ENCODE measurements at places on chromosomes 1 and 21. TPM values are rescaled to one million over a fixed set of nuclear protein-coding genes. Genes with fewer than 3 reads are reported as not detected.

DNA sequence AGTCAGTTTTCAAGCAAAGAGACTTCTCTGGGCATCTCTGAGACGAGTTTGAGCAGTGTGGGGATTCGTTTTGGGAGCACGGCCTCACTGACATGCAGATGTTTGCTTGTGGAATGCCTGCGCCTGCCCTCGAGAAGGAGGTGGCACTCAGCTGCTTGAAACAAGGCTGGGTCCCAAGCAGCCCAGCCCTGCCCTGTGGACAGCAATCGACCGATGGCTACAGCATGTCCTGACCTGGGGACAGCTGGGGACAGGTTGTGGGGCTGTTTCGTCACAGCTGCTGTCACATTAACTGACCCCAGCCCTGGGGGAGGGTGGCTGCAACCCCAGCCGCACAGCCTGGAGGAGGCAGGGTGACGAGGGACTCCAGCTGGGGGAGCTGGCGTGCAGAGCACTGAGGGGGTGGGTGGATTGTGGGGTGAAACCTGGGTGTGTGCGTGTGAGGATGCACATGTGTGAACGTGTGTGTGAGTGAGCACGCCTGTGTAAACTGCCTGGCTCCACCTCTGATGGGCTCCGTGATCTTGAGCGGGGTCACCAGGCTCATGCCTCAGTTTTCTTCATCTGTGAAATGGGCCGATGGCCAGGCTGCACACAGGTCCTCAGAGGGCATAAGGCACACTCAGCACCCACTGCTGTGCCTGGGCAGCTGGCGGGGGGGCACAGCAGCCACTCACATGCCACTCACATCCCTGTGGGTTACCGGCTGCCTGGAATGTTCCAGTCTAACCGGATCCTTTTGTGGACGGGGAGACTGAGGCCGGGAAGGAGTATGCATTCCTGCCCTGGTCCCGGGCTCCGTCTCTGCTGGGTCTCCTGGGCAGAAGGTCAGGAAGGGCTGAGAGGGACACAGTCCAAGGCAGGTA, 49.3 kb downstream of the COL18A1 start:
- DNase-seq, result no peak

GRCh38 chr1:169701261-169702005, 10.0 kb downstream of the SELL start:
- DNase-seq, result peak; percentile 81

- DNase-seq, result no peak
These were observed 52.5 kb downstream of the DMAP1 start for GRCh38 chr1:44265656-44266358.

GRCh38 chr1:60564916-60565750, 491.6 kb upstream of the C1orf87 start:
- no peak for DNase-seq

GRCh38 chr1:222828939-222829338, 14.1 kb downstream of the DISP1 start:
- no peak for DNase-seq

- DNase-seq, result no peak
These were observed 60.6 kb upstream of the CD1D start for GRCh38 chr1:158119976-158120653.

GRCh38 chr1:222028116-222028515, 286.2 kb upstream of the DUSP10 start:
- no peak for DNase-seq

DNA sequence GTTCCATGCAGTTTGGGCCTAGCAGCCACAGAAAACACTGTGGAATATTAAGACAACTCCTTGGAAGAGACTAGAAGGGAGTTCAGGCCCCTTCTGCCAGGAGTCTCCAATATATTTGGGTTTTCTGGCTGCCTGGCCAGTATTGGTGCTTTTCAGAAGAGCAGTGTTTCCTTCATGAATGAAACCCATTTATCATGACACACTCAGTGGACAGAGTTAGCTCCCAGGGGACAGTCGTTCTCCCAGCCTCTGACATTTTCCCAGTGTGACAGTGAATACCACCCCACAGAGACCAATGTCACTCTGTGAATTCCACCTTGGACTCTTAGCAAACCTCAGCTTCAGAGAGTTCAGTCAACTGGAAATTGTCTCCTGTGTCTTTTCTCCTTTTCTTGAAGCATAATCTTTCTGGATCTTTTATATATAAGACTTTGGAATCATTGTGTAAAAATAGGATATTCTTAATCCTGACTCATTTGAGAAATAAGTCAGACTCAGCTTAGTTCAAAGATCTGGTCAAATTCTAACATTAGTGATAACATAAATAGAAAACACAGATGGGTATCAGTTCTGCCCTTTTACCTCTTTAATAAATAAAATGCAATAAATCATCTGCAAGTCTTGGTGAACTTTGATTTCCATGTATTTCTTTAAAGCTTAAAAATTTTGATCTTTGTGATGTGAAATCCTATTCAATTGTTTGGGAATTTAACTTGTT, 40.4 kb downstream of the GNG12 start:
- no peak for DNase-seq

GRCh38 chr1:108708691-108709660, 3.7 kb upstream of the FNDC7 start:
- peak; percentile 24 for DNase-seq

DNA sequence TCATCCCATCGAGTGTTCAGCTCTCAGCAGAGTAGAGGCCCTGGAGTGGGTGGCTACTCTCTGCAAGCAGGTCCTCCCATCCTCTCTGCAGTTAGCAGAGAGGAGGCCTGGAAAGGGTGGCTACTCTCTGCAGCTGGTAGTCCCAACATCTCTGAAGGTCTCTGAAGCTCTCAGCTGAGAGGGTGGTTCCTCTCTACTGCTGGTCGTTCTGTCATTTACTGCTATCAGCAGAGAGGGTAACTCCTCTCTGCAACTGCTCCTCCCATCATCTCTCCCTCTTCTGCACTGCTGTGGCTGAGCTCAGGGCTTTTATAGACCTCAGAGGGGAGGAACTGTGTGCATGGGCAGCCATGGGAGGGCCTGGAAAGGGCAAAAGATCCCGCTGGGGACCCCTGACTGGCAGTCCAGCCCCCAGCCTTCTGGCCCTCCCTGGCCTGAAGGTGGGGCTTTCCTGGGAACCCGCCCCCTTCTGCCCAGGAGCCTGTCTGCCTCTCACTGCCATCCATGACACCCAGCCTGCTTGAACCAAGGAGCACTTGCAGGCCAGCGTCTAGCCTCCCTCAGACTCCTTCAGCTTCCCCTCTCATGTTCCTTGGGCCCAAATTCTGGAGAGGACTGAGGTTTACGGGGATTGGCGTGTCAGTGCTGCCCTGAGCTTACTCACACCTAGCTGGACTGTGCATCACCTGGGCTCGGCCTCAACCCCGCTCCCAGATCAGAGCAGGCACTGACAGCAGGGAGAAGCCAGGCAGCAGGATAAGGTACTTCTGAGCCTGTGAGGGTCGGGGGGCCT, 898.3 kb upstream of the NEGR1 start:
- no peak for DNase-seq

- no peak for DNase-seq
These were observed 74.2 kb downstream of the PTPN14 start for GRCh38 chr1:214476986-214477870.

GRCh38 chr1:47559944-47560695, 122.3 kb downstream of the FOXD2 start:
- no peak for DNase-seq

DNA sequence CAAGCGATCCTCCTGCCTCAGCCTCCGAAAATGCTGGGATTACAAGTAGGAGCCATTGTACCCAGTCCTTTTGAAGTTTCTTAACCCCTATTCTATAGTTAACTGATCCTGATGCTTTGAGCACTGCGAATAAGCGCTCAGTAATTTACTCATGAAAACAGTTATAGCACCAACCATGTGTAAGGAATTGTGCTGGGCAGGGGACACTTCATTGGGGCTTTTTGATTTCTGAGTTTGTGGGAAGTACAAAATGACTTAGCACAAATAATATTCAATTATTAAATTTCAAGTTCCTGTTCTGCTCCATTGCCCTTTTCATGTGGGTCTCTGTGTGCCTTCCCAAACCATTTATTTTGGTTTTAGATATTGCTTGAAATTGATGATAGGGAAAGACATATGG, 6.2 kb upstream of the HIPK1 start:
- no peak for DNase-seq

DNA sequence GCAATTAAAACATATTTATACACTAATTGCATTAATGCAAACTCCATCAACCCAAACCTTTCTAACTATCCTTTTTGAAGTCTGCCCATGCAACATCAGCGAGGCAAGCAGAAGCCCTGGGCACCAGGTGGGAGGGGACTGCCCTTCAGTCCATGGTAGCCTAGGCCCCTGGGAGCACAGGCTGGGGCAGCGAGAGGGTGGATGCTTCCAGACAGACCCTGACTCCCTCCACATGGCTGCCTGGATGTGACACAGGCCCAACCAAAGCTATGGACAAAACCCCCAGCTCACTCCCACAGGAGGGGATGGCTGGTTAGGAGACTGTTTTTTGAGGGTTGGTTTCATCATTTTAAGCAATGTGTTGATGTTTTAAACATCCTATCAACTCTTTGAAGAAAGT, 17.8 kb upstream of the LRRC47 start:
- DNase-seq, result no peak

DNA sequence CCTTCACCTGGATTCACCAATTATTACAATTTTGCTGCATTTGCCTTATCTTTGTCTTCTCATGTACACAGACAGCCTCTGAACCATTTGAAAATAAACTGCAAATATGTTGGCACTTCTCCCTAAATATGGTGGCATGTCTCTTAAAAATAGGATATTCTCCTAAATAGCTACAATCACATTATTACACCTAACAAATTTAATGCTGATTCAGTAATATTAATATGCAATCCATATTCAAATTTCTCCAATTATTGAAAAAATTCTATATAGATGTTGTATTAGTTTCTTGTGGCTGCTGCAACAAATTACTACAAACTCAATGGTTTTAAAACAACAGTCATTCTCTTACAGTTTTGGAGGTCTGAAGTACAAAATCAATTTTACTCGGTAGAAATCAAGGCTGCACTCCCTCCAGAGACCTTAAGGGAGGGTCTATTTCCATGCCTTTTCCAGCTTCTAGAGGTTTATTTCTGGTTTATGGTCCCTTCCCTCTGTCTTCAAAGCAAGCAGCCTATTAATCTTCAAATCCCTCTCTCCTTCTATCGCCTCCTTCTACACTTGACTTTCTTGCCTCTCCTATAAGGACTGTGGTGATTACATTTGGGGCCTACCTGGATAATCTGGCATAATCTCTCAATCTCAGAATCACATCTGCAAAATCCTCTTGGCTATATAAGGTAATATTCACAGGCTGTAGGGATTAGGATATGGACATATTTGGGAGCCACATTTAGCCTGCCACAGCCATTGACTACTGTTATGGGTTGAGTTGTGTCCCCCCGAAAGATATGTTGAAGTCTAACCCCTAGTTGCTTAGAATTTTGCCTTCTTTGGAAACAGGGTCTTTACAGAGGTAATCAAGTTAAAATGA, 52.5 kb upstream of the BOLA1 start:
- peak; percentile 0 for DNase-seq

DNA sequence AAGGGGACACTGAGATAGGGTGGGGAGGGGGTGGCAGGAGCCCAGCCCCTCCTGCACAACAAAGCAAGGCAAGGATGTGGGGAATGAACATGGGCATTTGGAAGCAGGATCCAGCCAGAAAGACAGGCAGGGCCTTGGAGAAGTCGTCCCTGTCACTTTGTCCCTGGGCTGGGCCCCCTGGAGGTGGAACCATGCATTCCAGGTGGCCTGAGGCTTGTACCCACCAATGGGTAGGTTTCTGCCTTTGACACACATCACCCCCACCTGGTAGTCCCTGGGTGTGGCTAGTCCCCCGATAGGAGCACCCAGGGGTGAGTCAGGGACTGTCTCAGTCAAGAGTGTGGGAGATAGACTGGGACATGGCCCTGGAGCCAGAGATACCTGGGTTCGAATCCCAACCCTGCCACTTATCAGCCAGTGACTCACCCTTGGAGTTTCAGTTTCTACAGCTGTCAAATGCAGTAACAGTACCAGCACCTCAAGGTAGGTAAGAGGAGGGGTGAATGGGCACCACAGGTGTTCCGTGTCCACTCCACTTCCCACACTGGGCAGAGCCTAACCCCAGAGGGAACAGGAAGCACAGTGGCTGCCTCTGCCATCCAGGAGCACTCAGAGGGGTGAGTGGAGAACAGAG, 10.0 kb downstream of the PLA2G2D start:
- DNase-seq, result no peak

GRCh38 chr21:25304611-25305010, 302.7 kb downstream of the MRPL39 start:
- DNase-seq, result no peak

- no peak for DNase-seq
These were observed 50.2 kb downstream of the ENAH start for GRCh38 chr1:225602590-225603206.

DNA sequence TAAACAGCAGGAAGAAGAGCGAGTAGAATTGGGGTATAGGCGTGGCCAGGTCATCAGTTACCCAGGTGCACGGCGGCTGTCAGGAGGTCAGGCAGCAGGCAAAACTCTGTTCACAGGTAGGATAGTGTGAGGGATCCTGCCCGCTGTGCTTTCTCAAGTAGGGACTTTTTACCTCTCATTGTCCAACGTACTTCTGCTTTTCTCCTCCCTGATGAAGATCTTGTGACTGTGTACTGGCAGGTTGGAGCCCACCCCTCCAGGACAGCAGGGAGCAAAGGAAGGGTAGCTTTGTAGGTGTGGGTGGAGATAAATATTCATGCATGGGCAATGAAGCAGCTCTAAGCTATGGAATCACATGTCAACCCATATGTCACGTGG, 373.5 kb downstream of the KIF26B start:
- DNase-seq, result no peak

- DNase-seq, result no peak
These were observed 901 bp upstream of the RXFP4 start for GRCh38 chr1:155940482-155940992.

GRCh38 chr1:162363823-162364222, 12.8 kb downstream of the SPATA46 start:
- DNase-seq, result no peak

GRCh38 chr1:15408890-15409387, 749 bp upstream of the EFHD2 start:
- DNase-seq, result no peak

GRCh38 chr1:243944429-243945160, 94.6 kb upstream of the AKT3 start:
- no peak for DNase-seq

GRCh38 chr1:7705048-7705907, 65.8 kb upstream of the VAMP3 start:
- DNase-seq, result peak; percentile 62

Gene PCBP3
- 5.2 TPM for total RNA-seq

Gene CHI3L1
- not detected for total RNA-seq

Gene IQGAP3
- not detected for total RNA-seq

Gene AADACL4
- not detected for total RNA-seq

Gene KRTAP19-3
- total RNA-seq, result not detected

Gene LCE6A
- not detected for total RNA-seq

Gene CHRNB2
- not detected for total RNA-seq

Gene ARHGEF11
- total RNA-seq, result 41.3 TPM

Gene OR2AK2
- 0.35 TPM for total RNA-seq

Gene HSD3B2
- not detected for total RNA-seq

Gene MAP3K21
- total RNA-seq, result 0.94 TPM

Gene ELF3
- 0.73 TPM for total RNA-seq

Gene TFF3
- not detected for total RNA-seq

Gene C8A
- total RNA-seq, result not detected

Gene MNDA
- 1.6 TPM for total RNA-seq

Gene CYP4X1
- total RNA-seq, result not detected

Gene MAP1LC3C
- not detected for total RNA-seq

Gene TXLNA
- total RNA-seq, result 21.4 TPM

Gene OR2L3
- total RNA-seq, result 0.17 TPM

Gene VHLL
- 0.46 TPM for total RNA-seq

Gene LENEP
- total RNA-seq, result not detected
